ENCODE measurements at places on chromosomes 11 and 22.

DNA sequence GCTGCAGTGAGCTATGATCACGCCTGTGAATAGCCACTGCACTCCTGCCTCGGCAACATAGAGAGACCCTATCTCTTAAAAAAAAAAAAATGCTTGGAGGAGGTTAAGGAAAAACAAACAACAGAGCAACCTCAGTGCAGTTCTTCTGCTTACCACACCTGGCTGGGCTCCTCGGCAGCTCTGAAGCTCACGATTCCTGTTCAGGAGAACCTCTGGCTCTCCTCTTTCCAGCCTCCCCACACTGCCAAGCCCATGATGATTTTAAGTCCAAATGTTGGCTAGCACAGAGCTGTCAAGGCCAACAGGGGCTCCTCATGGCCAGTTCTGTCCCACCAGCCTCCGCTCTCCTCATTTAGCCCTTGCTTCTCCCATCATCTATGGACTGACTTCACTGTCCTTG is 69.7 kb upstream of the ARFGAP3 start:
- no peak for DNase-seq

GRCh38 chr11:95084509-95084908 is 5.1 kb upstream of the ENDOD1 start:
- DNase-seq: no peak

GRCh38 chr11:59939482-59939881 is 1.2 kb downstream of the OOSP1 start:
- DNase-seq: no peak

DNA sequence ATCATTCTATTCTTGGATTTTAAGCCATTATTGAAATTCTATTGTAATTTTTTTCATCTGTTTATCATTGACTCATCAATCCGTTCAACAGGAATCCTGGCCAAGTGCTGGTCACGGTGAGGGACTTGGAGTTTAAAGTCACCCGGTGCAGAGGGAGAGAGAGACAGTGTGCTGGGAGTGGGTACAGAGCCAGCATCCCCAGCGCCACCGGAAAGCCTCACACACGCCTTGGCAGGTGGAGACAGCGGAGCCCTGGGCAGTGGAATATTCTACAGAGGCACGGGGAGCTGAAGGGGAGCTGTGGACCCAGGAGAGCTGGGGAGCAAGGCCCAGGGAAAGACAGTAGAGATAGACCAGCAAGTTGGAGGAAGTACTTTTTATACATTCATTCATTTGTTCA is 787.6 kb downstream of the BRD1 start:
- DNase-seq: no peak

DNA sequence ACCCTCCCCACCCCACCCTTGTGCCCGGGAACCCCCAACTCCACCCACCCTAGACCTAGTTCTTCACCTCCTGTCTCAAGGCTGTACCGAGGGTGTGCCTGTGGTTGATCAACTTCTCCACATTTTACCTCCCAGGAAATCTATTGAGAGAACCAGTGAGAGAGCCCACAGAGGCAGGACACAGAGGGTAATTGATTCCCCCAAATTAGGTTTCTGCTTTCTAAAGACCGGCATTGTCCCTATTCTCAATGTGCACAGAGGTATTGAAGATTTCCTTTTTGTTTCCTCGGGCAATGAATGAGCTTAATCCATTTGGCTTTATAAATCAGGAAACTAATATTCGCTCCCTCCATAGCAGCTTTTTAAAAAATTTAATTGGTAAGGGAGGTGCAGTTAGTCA is 6.0 kb upstream of the LMO1 start:
- no peak for DNase-seq

Measured in CD4-positive, alpha-beta T cell treated with Interferon alpha-2 for 1 hour (primary cell).